B cell (primary cell): ENCODE measurements at places on chromosomes 3 and 15. TPM values are rescaled to one million over a fixed set of nuclear protein-coding genes. Genes with fewer than 3 reads are reported as not detected.

DNA sequence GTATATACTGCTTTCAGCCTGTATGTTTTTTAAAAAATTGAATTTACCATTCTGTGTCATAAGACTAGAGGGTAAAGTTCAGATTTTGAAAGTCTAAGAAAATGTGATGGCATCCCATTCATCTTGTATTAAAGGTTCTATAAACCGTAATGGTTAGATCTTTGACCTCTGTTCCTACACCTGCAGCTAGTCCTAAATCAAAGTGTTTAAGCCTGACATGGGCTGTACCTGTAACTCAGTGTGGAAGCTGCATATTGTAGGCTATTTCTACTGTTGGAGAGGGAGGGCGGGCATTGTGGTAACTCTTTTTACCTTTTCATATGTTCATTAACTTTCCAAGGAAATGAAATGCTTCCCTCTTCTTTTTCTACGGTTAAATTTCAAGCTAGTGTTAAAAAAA lies 53.9 kb downstream of the ARHGEF26 start:
- H3K4me1 ChIP-seq: no peaks in the 10 kb centered on the region
- no peaks in the 10 kb centered on the region for H3K27me3 ChIP-seq
- DNase-seq: no peak
- H3K27ac ChIP-seq: no peak overlapping the region
- H3K36me3 ChIP-seq: no peaks in the 10 kb centered on the region

DPPA2 gene
- total RNA-seq: not detected in 2 replicates

- no peaks in the 10 kb centered on the region for H3K4me1 ChIP-seq
- DNase-seq: no peak
- no peaks in the 10 kb centered on the region for H3K36me3 ChIP-seq
Observed at GRCh38 chr3:160653512-160653911, 23.4 kb upstream of the ARL14 start.

DNA sequence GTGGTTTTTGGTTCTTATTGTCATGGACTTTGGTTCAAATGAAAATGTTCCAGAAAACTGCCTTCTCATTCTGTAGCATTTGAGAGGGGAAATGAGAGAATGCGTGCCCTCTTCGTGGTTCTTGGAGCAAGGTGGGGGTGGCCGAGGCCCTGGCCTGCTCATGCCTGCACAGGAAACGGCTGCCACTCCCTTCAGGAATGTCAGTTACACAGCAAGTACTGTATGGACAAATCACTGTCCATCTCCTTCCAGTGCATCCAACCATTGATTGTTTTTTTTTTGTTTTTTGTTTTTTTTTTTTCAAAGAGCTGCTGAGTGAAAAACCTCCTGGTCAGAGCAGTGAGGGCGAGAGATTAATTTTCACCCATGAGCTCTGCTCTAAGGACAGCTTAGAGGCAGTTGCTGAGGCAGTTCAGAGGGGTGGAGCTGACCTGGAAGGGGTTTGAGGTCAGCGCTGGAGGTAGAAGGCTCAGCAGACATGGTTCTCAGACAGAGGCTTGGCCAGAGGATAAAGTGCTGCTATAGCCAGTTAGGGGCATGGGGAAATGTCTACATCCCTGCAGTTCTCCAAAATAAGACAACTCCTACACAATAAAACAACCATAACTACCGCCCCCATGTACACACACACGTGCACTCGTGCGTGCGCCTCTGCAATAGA lies 20.2 kb upstream of the KIF23 start:
- H3K27me3 ChIP-seq: no peaks in the 10 kb centered on the region
- no peaks in the 10 kb centered on the region for H3K36me3 ChIP-seq
- no peak for DNase-seq

DNA sequence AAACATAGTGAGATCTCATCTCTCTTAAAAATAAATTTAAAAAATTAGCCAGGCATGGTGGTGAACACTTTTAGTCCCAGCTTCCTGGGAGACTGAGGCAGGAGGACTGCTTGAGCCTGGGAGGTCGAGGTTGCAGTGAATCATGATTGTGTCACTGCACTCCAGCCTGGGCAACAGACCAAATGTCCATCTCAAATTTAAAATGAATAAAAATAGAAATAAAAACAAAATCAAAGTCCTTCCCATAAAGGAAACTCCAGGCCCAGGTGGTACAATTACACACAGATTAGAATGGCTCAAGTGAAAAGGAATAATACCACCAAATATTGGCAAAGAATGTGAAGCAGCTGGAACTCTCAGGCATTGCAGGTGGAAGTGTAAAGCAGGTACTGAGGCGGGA lies 19.3 kb upstream of the ATP10A start:
- H3K27ac ChIP-seq: no peak overlapping the region
- no peak for DNase-seq
- no peaks in the 10 kb centered on the region for H3K4me1 ChIP-seq
- H3K27me3 ChIP-seq: no peaks in the 10 kb centered on the region

SCAMP5 gene
- total RNA-seq: 0.24 and 0.59 TPM in 2 replicates

GRCh38 chr3:104856741-104857140 lies 510.0 kb upstream of the ALCAM start:
- H3K4me3 ChIP-seq: no peak overlapping the region
- no peak overlapping the region for H3K27ac ChIP-seq
- no peaks in the 10 kb centered on the region for H3K27me3 ChIP-seq
- no peaks in the 10 kb centered on the region for H3K36me3 ChIP-seq

- peak overlapping the region; percentile 55 for H3K27ac ChIP-seq
- peaks cover 42% of the 10 kb centered on the region for H3K4me1 ChIP-seq
- no peaks in the 10 kb centered on the region for H3K27me3 ChIP-seq
- H3K36me3 ChIP-seq: no peaks in the 10 kb centered on the region
- H3K4me3 ChIP-seq: no peak overlapping the region
- no peak for DNase-seq
Observed at GRCh38 chr3:52051444-52051843, 4.9 kb downstream of the DUSP7 start.

CA12 gene
- total RNA-seq: not detected in 2 replicates

PATL2 gene
- total RNA-seq: 58.9 and 60.5 TPM in 2 replicates

MEIS2 gene
- total RNA-seq: 0.22 and 0.39 TPM in 2 replicates
